Naive thymus-derived CD8-positive, alpha-beta T cell (primary cell): ENCODE measurements at places on chromosomes 7 and 10.

- peak; percentile 61 for DNase-seq
These were observed 55.1 kb downstream of the CYCS start for GRCh38 chr7:25069900-25070443.

DNA sequence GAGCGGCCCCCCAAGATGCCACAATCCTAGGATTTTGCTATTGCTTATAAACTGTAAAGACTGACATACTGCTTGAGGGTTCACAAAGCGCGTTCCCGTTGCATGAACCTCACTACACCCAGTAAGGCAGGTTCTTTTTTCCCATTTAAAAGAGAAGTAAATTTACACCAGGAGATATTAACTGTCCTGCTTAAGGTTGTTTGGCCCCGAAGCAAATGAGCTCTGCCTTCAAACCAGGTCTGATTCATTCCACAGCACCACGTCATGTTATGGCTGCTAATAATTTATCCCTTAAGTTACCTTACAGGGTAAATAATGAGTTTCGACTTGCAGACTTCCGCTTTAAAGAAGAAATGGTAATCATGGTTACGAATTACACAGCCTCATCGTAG is 559 bp upstream of the FKBP14 start:
- DNase-seq = no peak

- DNase-seq = no peak
These were observed 820.5 kb downstream of the GATA3 start for GRCh38 chr10:8874972-8875371.

GRCh38 chr7:18338910-18339523 is 156.5 kb upstream of the HDAC9 start:
- DNase-seq = no peak

GRCh38 chr7:107920048-107920772 is 29.2 kb downstream of the DLD start:
- no peak for DNase-seq

- no peak for DNase-seq
These were observed 10.9 kb upstream of the TAS2R39 start for GRCh38 chr7:143172354-143172753.

DNA sequence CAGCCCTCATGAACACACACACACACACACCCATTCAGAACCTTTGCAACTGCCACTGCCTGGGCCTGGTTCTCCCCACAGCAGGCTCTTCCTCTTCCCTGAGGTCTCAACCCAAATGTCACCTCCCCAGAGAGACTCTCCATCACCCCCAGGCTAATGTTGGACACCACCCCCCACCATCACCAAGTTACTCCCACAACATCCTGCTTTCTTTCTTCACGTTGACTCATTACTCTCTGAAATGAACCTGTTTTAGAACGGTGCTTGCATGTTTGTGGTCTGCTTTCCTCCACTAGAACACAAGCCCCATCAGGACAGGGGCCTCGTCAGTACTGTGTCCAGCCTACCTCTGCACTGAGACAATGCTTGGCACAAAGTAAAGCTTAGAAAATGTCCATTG is 16.0 kb downstream of the AFAP1L2 start:
- DNase-seq = no peak
